ENCODE measurements at places on chromosomes 1 and 21.

GRCh38 chr1:76110666-76111065 is 36.1 kb downstream of the ST6GALNAC3 start:
- DNase-seq, result no peak

DNA sequence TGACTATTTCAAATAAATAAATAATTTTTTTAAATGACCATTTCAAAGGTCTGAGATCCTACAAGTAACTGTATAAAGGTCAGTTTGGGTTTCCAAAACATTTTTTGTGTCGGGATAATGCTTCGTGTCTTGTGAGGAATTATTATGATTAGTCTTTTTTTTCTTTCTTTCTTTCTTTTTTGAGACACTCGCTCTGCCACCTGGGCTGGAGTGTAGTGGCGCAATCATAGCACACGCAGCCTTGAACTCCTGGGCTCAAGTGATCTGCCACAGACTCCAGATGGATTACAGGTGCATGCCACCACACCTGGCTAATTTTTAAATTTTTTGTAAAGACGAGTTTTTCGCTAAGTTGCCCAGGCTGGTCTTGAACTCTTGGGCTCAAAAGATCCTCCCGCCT is 1.9 kb upstream of the SDE2 start:
- no peak for DNase-seq

DNA sequence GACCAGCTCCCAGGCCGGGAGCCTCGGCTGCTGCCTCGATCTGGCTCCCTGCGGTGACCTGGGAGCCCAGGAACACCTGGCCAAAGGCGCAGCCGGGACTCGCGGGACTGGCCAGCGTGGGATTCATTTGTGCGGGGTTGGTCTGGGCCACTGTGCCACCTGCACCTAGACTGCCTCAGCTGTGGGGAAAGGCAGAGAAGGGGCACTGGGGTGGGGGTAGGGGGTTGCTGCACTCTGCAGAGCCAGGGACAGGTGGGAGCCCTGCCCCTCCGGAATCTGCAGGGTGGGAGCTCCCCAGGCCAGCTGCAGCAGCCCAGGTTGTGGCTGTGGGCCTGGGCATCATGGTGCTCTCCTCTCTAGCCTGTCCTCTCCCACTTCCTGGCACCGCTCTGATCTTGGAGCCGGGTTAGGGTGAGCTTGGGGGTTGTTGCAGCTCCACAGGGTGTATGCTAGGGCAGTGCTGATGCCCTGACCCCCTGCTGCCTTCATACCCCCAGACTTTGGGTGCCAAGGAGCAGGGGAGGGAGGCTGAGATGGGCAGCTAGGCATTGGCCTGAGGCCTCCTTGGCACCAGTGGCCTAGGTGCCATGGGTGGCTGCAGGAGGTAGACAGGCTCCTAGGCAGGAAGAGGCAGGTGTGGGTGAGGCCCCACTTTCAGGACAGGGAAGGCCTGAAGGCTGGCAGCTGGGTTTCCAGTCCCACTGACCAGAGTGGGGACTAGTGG is 57.5 kb upstream of the ETV3 start:
- DNase-seq, result no peak

DNA sequence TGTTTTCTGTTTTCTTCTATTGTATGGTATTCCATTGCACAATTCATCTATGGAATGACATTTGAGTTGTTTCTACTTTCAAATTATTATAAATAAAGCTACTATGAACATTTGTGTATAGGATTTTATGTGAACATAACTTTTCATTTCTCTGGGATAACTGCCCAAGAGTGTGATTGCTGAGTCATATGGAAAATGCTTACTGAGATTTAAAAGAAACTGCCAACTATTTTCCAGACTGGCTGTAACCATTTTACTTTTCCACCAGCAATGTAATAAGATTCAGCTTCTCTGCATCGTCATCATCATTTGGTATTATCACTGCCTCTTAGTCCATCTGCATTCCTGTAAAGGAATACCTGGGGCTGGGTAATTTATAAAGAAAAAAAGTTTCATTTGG is 779.6 kb upstream of the PRMT6 start:
- no peak for DNase-seq

DNA sequence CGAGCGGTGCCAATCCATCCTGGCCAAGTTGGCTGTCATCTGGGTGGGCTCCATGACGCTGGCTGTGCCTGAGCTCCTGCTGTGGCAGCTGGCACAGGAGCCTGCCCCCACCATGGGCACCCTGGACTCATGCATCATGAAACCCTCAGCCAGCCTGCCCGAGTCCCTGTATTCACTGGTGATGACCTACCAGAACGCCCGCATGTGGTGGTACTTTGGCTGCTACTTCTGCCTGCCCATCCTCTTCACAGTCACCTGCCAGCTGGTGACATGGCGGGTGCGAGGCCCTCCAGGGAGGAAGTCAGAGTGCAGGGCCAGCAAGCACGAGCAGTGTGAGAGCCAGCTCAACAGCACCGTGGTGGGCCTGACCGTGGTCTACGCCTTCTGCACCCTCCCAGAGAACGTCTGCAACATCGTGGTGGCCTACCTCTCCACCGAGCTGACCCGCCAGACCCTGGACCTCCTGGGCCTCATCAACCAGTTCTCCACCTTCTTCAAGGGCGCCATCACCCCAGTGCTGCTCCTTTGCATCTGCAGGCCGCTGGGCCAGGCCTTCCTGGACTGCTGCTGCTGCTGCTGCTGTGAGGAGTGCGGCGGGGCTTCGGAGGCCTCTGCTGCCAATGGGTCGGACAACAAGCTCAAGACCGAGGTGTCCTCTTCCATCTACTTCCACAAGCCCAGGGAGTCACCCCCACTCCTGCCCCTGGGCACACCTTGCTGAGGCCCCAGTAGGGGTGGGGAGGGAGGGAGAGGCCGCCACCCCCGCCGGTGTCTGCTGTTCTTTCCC is 5.3 kb downstream of the GPR37L1 start:
- no peak for DNase-seq
